ENCODE measurements at places on chromosomes 7 and 10. TPM values are rescaled to one million over a fixed set of nuclear protein-coding genes. Genes with fewer than 3 reads are reported as not detected.

Gene GRID1
- total RNA-seq = not detected

DNA sequence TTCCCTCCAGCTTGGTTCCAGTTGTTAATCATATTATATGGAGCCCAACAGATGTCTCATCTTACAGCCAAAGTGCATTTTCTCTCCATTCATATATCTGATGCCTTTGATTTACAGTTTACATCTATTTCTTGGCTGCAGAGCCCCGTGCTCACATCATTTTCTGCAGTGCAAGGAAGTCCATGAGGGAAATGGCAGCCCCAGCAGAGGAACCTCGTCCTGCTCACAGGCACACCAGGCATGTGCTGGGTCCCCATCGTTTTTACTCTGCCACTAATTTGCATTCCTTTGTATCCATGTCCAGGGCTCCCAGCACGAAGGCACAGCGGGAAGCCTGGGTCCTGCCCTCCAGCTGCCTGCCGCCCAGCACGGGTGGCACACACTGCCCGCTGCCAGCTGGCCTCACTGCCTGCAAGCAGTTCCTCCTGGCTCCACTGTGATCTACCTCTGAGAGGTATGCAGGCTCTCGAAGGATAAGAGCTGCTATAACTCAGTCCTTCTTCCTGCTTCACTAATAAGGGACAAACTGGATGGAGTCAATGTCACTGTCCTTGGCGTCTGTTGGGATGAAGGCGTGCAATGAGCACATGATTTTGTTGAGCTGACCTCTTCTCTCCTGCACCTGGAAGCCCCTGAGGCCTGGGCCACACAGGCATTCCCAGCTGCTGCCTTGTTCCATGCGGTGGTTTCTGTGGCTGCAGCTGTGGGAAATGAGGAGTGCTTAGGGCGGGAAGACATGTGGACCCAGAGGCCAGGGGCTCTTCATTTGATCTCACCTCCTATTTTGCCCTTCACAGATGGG lies 583.6 kb upstream of the MGMT start:
- no peaks in the 10 kb centered on the region for H3K4me1 ChIP-seq
- no peak overlapping the region for H3K27ac ChIP-seq
- peaks cover 4% of the 10 kb centered on the region for H3K27me3 ChIP-seq
- H3K4me3 ChIP-seq = no peak overlapping the region

- H3K36me3 ChIP-seq = no peaks in the 10 kb centered on the region
- no peak overlapping the region for H3K4me3 ChIP-seq
- no peak for DNase-seq
- H3K27ac ChIP-seq = no peak overlapping the region
- H3K4me1 ChIP-seq = no peaks in the 10 kb centered on the region
Observed at GRCh38 chr10:22958338-22958737, 30.5 kb downstream of the ARMC3 start.

Gene ZNF853
- total RNA-seq = 0.99 TPM

DNA sequence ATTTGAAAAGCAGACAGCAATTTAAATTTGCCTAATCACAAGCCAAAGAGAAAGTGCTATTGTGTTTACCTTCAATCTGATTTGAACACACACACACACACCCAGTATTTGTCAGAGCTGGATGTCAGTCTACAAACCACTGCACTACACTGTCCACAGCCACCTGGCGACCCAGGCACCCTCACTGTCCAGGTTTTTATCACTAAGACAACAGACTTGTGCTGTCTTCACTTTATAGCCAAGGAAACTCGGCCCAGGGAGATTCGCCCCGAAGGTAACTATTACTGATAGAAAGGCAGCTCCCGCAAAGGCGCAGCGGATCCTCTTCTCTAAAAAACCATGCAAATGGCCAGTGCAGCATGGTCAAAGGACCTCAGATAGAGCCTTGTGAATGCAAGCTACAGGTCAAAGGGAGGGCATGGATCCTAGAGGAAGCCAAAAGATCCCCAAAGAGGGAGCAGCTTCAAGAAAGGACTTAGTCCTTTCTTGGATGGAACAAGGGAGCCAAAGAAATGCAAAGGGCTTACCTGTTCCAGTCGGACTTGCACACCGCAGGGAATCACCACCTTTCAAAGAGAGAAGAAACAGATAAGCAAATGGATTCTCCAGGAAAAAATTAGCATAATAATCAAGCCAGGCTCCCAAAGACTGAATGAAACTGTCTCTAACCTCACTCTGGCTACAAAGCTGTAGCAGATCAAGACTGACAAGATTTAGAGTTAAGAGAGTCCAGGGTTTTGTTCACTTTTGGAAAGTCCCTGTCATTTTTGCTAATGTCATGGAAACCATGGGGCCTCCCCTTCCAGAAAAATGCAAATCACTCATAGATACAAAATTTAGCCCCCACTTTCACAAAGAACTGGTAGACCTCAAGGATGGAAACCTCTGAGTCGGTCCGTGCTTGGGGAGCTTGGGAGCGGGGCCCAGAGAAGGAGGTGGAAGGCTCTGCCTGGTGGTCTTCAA lies 101.1 kb downstream of the TNS3 start:
- H3K4me1 ChIP-seq = peaks cover 7% of the 10 kb centered on the region
- no peak for DNase-seq
- H3K27ac ChIP-seq = no peak overlapping the region
- H3K27me3 ChIP-seq = no peaks in the 10 kb centered on the region

- no peaks in the 10 kb centered on the region for H3K36me3 ChIP-seq
- peaks cover 37% of the 10 kb centered on the region for H3K27me3 ChIP-seq
- H3K4me3 ChIP-seq = no peak overlapping the region
- no peak for DNase-seq
- H3K4me1 ChIP-seq = peaks cover 19% of the 10 kb centered on the region
Observed at GRCh38 chr10:29806350-29806788, 171.6 kb upstream of the SVIL start.

Gene CYP26C1
- total RNA-seq = not detected

Gene DNAJB6
- total RNA-seq = 90.7 TPM

Measured in activated CD4-positive, alpha-beta memory T cell treated with anti-CD3 and anti-CD28 coated beads for 36 hours (primary cell).